H4 (cell line): ENCODE measurements at places on chromosomes 1 and 21.

GRCh38 chr1:32247983-32248889 is 1.2 kb downstream of the FAM167B start:
- DNase-seq: no peak

DNA sequence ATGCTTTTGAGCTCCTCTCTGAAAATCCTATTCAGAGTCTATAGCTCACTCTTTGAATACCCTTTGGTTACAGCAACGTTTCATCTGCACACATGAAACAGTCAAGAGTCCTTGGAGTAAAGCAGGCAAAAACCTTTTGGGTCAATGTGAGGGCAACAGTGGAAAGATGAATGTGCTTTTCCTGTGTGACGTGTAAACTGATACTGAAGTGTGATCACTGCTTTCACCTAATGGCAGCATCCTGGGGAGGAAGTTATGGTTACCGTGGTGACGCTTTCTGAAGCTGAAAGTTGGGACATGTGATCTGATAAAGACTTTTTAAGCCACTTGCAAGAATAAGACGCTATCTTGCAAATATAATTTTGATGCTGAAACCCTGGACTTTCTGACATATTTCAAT is 160.0 kb downstream of the SEC16B start:
- no peak for DNase-seq

GRCh38 chr1:23618586-23619083 is 59.3 kb upstream of the ID3 start:
- DNase-seq: no peak

- DNase-seq: no peak
Observed at GRCh38 chr1:60893136-60893930, 189.0 kb upstream of the NFIA start.

DNA sequence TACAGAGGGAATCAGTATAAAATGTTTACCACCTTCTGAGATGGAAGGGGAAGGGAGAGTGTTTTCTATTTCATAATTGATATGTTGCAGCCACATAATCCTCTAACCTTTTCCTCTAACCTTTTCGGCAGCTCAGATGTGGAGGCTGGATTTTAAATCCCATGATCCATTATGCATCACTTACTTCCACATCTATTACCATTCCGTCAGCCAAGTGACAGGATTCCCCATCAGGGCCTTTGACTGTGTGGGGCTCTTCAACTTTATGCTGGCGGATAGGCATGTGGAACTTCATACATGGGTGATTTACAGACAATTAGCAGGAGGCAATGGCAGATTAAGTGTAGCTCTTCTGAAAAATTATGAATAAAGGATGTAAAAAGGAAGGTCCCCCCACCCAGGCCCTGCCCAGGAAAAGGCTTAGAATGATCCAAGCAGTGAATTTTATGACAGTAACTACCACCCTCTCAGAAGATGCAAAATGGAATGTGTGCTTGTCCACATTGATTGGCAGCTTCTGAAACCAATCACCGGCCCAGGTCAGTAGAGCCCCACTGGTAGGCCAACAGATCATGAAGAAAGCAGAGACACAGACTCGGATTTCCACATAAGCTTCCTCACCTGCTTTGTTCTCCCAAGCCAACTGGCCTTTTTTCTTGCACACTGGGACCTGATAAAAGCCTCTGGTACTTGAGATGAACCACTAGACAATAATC is 147.0 kb downstream of the ST6GALNAC5 start:
- DNase-seq: no peak

DNA sequence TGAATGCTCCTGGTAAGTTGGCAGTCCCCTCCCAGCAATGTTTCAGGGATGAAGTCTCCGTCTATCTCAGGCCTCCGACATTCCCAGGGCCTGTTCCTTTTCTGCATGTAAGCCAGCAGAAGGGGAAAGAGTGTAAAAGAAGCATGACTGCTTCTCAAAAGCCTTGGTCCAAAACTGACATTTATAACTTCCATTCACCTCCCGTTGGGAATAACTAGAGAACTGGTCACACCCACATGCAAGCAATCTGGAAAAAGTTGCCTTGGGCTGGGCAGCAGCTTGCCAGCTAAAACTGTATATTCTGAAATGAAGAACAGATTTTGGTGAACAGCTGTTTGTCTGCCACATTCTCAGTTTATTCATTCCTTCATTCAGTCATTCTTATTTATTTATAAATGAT is 24.2 kb upstream of the NPL start:
- DNase-seq: no peak

- no peak for DNase-seq
Observed at GRCh38 chr1:24639881-24640280, 3.2 kb upstream of the SRRM1 start.

DNA sequence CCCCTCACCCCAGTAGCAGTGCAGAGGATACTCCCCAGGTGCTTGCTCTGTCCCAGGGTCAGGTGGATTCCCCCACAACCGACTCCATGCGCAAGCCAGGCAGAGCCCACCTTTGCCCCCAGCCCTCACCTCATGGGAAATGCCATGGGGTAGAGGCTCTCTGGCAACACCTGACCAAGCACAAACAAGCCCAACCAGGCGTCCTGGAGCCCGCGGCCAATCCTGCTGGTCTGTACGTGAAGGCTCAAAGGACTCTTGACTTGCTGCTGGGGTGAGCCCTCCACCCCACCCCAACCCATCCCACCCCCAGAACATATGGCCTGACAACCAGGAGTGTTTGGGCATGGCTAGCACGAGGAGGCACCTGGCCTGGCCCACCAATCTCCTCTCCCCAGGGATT is 1.8 kb downstream of the ADGRB2 start:
- DNase-seq: no peak
